CD14-positive monocyte (primary cell): ENCODE measurements at places on chromosomes 3 and 15.
A peak's percentile ranks its signal among the peaks of the same experiment; 100 is the strongest.

DNA sequence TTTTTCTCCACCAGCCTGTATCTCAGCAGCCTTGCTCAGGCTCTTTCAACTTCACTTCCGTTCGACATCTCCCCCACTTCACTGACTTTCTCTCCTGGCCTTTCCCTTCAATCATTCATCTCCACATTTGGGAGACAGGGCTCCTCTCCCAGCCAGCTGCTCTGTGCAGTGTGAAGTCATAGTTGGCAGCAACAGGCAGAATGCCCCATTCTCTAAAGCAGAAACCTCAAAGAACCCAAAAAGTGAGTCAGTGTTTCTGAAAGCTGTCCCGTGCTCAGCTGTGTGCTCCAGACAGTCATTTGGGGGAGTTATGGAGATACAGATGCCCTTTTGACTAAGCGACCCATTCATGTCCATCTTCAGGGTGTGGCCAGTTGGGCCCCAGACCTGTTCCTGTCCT, 54.3 kb downstream of the NTRK3 start:
- DNase-seq: no peak

- DNase-seq: no peak
These were observed 34.4 kb upstream of the TBC1D21 start for GRCh38 chr15:73838831-73839426.

- no peak for DNase-seq
These were observed 171.8 kb upstream of the PROK2 start for GRCh38 chr3:71956716-71957115.

- DNase-seq: no peak
These were observed 62.3 kb downstream of the CPNE4 start for GRCh38 chr3:131972550-131972949.

GRCh38 chr3:138549179-138549977, 44.7 kb downstream of the CEP70 start:
- no peak for DNase-seq

DNA sequence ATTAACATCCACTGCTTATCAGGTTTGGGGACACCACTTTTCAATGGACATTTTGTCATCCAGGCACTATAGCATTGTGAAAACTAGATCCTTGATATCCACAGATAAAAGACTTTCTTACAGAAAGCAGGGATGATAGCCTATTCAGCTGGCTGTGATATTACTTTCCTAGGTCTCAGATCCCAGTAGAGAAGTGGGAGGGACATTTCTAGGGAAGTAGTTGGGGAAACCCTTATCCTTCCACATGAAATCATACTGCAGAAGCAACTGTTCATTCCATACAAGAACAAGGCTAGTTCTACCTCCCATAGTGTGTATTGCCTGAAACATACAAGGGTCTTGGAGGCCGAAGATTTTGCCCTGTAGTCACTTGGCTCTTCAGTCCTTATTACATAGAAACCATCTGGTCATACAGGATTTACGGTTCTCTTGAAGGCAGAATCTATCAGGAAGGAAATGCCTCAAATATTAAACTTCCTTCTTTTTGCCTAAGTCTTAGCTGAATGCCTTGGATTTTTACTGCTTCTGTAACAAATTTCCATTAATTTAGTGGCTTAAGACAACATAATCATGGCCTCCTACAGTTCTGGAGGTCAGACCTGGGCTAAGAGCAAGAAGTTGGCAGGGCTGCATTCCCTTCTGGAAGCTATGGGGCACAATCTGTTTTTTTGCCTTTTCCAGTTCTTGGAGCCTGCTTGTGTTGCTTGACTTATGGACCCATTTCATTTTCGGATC, 119.4 kb downstream of the ECT2 start:
- no peak for DNase-seq

DNA sequence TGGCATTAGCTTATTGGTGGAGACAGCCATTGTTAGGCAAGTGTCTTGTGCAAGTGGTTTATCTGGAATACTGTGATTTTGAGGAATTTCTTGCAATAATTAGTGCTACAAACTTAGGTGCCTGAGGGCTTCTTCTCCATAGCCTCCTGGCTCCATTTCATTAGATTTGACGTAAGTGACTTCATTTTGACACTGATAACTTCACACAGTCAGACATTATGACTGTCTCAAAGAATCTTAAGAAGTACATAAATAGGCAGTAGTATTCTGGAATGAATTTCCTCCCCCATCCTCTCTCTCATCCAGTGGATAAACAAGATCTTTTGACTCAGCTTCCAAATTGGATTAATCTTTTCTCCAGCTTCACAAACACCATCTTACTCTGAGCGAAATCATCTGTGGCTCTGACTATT, 19.0 kb downstream of the ARL14 start:
- DNase-seq: no peak

DNA sequence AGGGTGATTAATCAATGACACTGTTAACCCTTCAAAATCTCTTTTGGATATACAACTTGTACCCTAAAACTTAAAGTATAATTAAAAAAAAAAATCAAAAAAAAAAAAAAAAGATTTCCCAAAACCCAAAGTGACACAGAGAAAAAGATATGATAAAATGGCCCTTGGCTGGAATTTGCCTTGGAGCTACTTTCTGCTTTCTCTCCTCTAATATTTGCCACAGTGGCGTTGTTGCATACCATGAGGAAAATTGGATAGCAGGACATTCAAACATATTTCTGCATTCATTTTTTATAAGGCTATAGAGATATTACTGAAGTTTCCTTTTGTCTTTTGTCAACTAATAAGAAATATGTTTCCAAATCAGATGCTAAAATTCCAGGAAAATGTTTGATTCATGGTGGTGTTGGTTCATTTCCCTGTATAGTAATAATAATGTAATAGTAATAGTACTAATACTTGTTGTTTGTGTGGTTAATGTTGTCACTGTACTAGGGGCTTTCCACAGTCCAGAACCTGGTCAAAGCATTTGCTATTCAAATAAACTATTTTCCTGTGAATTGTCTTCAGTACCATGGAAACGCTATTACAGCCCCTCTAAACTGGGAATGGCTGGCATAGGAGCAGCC, 441.3 kb upstream of the THBS1 start:
- DNase-seq: no peak

- DNase-seq: no peak
These were observed 58.9 kb downstream of the CMTM8 start for GRCh38 chr3:32297366-32297765.

DNA sequence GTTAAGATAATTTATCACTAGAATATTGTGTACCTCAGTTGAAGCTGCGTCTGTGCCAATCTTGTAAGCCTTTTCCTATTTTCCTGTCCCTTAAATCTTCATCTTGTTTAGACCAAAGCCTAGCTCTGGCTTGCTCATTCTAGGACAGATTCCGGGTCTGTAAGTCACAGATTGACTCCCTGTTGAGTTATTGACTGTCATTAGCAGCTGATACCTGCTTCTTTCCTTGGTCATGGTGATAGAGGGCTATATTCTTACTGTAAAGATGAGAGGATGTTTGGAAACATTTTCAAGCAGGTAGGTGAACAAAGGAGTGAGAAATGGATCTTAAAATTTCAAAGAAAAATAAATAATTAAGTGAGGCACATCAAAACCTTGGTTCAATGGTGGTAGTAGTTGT, 200.2 kb downstream of the KCNH8 start:
- no peak for DNase-seq

- DNase-seq: no peak
These were observed 382 bp upstream of the COX17 start for GRCh38 chr3:119677641-119677934.

GRCh38 chr15:101307048-101307896, 12.2 kb upstream of the SNRPA1 start:
- no peak for DNase-seq

- DNase-seq: no peak
These were observed 106.7 kb upstream of the SNRPN start for GRCh38 chr15:24848050-24848449.

- DNase-seq: no peak
These were observed 14.2 kb upstream of the SPATA12 start for GRCh38 chr3:57046101-57046765.

DNA sequence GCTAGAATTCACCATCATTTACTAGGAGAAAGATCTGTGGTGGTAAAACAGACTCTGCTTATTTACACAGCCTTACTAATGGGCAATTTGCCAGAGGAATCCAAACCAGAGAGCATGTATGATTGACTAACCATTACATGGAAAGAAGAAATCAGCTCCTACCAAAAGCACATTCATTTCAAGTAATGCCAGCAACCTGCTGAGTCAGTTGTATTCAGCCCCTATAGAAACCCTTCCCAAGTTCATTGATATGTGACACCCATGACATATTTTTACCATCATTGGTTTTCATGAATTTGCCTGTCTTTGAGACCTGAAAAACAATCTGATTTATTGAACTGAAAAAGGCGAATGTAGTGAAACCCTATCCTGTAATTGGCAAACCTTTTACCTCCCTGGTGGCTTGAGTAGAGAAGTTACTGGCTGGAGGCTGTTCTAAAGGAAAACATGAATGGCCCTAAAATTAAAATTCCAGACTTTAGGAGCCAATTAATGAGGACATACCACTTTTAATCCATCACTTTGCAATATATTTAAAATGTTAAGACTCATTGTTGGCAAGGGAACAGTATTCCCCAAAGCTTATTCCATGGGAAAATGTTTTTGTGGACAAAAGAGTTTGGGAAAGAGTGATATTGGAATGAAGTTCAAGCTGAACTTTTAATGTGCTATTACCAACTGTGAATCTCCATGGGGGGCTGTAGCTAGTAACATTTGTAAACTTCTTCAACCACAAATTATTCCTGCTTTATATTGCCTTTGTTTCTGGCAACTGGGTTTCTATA, 542.9 kb downstream of the FHIT start:
- no peak for DNase-seq

DNA sequence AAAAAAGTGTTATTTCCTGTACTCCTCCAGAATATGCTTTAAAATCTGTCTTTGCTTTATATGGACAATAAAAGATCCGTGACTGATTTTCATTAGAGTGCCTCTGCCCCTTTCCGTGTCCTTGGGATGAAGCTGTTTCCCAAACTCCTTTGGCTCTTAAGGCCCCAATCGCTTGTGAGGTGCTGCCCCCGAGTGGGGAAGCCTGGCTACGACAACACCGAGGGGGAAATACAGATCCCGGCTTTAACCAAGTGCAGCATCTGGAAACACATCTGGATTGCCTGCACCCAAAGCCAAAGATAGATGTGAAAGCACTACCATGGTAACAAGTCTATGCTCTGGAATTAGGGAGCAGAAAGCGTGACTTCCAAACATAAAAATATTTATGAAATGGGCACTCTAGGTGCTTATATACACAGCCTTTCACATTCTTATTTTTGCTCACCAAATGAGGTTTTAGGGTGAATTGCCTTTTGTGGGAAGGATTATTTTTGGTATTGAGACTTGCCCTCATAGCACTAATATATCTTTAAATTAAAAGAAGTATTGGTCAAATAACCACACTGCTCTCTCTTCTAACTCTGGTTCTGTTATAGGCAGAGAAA, 40.6 kb upstream of the ADCY5 start:
- DNase-seq: peak; percentile 2

DNA sequence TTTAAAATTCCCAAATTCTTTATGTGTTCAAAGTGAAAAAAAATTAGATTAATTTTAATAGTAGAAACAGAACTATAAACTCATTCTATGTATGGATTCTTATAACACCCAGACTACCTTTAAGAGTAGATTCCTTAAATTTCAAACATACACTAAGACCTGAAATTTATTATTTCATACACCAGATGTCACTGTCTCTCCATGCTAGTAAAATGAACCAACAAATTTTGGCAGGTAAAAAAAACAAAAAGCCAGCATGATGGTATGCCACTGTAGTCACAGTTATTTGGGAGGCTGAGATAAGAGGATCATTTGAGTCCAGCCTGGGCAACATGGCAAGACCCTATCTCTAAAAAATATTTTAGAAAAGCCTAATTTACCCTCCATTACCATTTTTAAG, 461.3 kb upstream of the NAALADL2 start:
- DNase-seq: peak; percentile 13

GRCh38 chr15:100909989-100910955, 8.9 kb upstream of the LRRK1 start:
- DNase-seq: no peak

- no peak for DNase-seq
These were observed 132.8 kb downstream of the KCNAB1 start for GRCh38 chr3:156253150-156253549.

GRCh38 chr3:58597770-58598310, 20.6 kb upstream of the FAM107A start:
- no peak for DNase-seq

DNA sequence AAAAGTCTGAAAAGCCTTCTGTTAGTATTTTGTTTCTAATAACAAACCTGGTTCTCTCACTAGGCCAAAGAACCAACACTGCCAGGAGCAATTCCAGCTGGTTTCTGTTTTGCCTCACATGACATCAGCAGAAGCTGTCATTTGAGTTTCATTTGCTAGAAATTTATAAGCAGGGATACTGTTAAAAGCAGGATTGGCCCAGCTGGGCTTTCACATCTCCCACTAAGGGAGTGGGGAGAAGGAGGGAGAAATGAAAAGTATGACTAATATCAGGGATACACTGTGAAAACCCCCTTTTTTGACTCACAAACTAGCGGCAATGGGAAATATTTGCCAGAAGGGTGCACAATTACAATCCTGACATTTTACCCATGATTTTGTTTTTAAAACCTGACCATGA, 5.3 kb downstream of the CCDC80 start:
- DNase-seq: no peak

GRCh38 chr15:70643783-70644125, 119.6 kb downstream of the UACA start:
- DNase-seq: no peak

- no peak for DNase-seq
These were observed 1.6 kb upstream of the TOPAZ1 start for GRCh38 chr3:44240061-44240460.

DNA sequence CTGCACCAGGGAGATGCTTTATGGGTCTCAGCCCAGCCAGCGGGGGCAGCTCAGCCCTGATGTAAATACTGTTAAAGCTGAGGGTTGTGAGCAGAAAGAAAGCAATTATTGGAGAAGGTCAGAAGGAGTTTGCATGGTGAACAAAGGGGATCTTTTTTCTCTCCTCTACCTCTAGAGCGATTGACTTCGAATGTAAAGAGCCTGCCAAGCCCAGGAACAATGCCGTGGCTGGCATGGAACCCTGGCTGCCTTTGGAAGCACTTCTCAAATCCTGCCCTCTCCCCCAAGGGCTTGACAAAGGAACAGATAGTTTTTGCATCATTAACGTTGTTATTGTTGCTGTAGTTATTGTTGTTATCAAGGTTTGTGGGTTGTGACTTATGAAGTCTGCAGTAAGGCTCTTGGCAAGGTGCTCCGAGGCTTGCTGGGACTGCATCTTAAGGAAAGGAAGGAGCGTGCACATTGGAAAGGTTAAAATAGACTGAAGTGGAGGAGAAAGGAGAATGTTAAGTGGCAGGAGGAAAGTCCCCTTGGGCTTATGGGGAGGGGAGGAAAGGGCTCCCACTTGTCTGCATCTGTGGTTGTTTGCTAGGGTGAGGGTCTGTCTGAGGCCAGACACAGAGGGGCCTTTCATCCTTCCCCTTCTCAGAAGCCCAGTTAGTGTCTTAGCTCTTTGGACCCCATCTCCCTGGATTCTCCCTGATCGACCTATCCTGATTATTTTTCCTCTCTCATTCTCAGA, 16.7 kb downstream of the PDIA5 start:
- no peak for DNase-seq

DNA sequence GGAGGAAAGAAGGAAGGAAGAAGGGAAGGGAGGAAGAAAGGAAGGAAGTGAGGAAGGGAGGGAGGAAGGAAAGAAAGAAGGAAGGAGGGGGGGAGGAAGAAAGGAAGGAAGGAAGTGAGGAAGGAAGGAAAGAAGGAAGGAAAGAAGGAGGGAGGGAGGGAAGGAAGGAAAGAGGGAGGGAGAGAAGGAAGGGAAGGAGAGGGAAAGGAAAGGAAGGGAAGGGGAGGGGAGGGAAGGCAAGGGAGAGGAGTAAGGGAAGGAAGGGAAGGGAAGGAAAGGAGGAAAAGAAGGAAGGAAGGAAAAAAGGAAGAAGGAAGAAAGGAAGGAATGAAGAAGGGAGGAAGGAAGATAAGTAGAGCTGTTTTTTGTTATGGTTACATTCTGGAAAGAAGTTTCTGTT, 141.2 kb downstream of the LRRC3B start:
- DNase-seq: no peak
